ENCODE measurements at places on chromosomes 7 and 10.

- no peak for DNase-seq
Measured at GRCh38 chr7:125391921-125392320, 462.3 kb upstream of the POT1 start.

GRCh38 chr10:126749015-126749655, 78.6 kb upstream of the C10orf90 start:
- DNase-seq, result peak; percentile 7

GRCh38 chr10:14617852-14618251, 156.8 kb downstream of the FAM107B start:
- no peak for DNase-seq

- DNase-seq, result no peak
Measured at GRCh38 chr7:122942059-122942458, 53.4 kb downstream of the TAS2R16 start.

DNA sequence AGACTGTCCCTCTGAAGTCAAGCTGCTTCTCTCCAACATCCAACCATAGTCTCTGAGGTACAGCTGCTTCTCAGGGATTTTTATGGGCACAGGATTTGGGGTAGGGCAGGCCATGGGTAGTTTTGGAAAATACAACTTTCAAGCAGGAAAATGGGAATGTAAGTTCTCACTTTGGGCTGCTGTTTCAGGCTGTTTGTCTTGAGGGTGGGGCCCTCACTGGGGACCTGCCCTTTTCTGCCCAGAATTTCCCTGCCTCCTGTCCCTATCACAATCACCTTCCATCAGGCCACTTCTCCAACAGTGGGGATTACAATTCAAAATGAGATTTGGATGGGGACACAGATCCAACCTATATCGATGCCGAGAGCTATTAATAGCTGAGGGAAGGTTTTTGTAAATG, 24.5 kb downstream of the SSMEM1 start:
- DNase-seq, result no peak
